Mesothelial cell of epicardium (in vitro differentiated cells): ENCODE measurements at places on chromosomes 2 and 18. TPM values are rescaled to one million over a fixed set of nuclear protein-coding genes. Genes with fewer than 3 reads are reported as not detected.

DNA sequence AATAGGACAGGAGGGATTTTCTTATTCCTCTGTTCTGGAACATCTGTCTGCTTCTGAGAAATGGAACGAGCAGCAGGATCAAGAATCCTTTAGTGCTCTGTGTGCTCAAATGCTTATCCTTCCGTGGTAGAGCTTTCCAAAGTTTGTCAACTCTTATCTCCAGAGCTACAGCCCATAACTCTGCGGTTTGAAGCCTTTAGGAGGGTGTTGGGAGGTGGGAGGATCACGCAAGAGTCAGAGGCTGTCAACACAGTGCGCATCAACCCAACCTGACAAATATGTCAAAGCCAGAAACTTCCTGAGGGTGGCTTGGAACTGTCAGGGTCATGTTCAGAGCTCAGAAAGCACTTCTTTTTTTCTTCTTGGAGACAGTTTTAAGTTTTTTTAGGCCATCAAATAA lies 95.9 kb downstream of the CRIM1 start:
- no peak for DNase-seq

The ESPNL gene
- total RNA-seq: 0.29 to 0.75 TPM (median 0.38 TPM) in 3 replicates

DNA sequence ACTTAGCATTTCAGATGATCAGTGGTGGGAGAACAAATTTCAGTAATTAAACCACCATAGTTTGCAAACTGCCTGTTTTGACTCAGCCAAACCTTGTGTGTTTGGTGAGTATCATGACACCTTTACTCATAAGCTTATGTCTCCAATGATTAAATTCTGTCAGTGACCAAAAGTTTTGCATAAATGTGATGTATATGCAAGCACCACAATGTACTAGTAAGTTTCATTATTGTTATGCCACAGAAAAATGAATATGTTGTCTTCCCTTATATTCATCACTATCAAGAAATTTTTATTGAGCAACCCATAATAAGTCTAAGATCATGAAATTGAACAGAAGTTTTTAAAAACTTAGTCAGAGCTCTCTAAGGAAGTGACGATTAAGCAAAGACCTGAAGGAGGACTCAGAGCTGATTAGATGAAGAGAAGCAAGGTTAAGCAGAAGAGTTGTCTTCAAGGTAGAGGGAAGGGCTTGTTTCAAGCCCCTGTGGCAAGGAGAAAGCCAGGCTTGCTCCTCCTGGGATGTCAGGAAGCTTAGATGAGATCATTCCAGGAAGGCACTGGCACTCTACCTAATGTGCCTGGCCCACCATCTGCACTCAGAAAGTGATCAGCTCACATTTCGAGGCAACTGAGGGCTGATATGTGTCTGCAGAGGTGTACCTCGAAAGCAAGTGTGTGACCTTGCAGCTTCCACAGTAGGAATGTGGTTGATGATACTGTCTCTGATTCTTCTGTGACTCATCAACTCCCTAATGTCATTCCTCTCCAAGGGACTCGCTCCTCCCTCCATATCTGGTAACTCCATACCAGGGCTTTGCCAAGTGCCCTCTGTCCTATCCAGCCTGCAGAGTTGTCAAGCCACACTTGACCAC lies 54.7 kb downstream of the KCTD18 start:
- DNase-seq: no peak

The ANKAR gene
- total RNA-seq: 13.4 to 14.6 TPM (median 13.9 TPM) in 3 replicates

The DCDC2C gene
- not detected in 3 replicates for total RNA-seq

DNA sequence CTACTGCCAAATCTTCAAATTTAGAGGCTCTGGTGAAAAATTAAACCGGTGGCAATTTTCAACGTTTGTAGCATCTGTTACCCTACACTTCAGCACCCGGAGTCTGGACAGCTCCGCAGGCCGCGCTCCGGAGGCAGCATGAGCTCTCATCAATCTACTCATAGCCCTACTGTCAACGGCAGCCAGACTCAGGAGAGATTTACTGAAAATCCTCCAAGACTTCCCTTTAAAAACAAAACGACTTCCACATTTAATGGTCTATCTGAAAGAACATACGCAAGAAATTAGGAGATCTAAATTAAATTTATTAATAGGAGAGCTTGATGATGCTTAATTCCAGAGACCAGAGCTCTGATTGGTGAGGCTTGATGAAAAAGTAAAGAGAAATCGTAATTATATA lies 970 bp upstream of the ADCYAP1 start:
- peak; percentile 84 for DNase-seq

GRCh38 chr18:22172594-22173049 lies 3.2 kb downstream of the GATA6 start:
- no peak for DNase-seq

The SSB gene
- 120 to 124 TPM (median 123 TPM) in 3 replicates for total RNA-seq

DNA sequence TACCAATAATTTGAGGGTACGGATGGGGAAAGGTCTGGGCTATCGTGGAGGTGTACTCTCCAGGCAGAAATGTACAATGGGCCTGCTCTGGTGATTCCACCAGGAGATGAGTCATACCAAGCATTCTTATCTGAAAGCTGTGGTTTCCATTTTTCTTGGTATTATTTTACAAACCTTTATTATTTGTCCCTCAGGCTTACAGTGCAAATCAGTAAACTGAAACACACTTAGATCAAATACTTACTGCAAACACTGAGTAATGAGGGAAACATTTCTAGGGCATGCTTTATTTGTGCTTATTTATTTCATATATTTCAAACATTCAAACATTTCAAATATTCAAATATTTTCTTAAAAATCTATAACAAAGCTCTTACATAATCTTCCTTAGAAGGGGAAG lies 319.8 kb downstream of the RND3 start:
- no peak for DNase-seq

GRCh38 chr2:191638802-191639172 lies 39.1 kb upstream of the NABP1 start:
- DNase-seq: no peak

The MYOM1 gene
- 1.2 to 2.8 TPM (median 2.1 TPM) in 3 replicates for total RNA-seq

DNA sequence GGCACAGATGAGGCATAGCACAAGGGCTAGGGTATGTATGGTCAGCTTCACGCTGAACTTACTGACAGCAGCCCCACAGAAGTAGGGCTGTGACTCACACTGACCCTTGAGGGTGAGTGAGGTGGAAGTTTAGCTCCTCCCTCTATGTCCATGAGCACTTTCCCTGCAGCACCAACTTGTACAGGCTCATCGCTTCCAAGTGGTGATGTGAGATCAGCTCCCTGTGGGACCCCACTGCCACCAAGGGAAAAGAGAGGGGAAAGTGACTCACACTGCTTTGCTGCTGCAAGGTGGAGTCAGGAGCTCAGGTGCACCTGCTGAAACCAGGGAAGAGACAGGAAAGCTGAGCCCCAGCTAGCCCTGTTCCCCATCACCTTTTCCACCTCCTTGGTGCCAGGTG lies 91.5 kb downstream of the TEX51 start:
- DNase-seq: no peak

GRCh38 chr2:219435701-219436100 lies 1.1 kb downstream of the SPEG start:
- DNase-seq: no peak

DNA sequence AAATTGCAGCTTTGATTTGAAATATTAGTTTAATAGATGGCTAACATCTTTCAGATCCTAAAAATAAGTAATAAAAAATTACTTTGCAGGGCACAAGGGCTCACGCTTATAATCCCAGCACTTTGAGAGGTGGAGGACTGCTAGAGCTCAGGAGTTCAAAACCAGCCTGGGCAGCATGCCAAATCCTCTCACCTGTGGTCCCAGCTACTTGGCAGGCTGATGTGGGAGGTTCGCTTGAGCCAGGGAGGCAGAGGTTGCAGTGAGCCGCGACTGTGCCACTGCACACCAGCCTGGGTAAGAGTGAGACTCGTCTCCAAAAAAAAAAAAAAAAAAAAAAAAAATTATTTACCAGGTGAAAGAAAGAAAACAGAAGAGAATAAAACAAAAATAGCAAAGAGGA lies 449.8 kb downstream of the NRXN1 start:
- DNase-seq: no peak

DNA sequence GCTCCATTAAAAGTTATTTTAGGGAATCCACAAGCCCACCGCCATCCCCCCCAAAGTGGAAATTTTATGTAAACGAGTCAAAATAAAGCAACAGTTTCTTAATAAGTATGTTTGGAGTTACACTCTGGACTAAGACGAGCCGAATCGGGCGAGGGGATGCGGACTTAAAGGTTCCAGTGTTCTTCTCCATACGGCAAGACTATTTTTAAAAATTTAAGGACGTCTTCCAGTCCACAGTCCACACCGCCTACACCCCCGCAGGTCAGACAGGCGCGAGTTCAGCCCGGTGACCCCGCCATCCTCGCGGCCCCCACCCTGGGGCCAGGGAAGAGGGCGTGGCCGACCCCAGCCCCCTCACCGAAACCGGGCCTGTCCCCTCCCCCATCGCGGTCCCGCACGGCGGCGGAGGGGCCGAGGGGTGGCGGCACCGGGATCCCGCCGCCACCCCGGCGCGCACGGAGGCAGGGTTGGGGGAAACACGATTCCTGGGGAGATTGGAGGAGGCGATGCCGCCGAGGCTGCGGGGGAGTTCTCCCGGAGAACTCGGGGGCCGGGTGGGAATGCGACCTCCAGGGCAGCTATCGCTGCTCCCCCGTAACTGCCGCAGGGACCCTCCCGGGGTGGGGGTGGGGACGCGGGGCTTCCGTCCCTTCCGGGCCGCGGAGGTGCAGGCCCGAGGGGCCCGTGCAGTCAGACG lies 24.5 kb upstream of the SMAD7 start:
- no peak for DNase-seq

DNA sequence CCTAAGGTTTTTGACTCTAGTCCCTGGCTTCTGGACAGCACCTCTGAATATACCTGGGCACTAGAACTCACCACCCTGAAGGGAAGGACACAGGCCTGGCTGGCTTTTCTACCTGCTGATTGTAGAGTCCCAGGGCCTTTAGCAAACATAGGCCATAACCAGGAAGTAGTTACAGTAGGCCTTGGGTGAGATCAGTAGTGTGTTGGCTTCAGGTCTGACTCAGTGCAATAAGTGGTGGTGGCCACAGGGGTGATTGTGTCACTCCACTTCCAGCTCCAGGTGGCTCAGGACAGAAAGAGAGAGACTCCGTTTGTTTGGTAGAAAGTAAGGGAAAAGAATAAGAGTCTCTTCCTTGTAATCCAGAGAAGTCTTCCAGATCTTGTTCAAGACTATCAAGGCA lies 101.7 kb upstream of the LGALSL start:
- DNase-seq: no peak

The ANKRD53 gene
- 3.6 to 4.9 TPM (median 4.0 TPM) in 3 replicates for total RNA-seq

GRCh38 chr2:127644066-127645025 lies 1.6 kb upstream of the GPR17 start:
- DNase-seq: no peak

GRCh38 chr2:45922577-45922988 lies 271.1 kb downstream of the PRKCE start:
- no peak for DNase-seq

The RGPD3 gene
- 0.09 to 0.18 TPM (median 0.18 TPM) in 3 replicates for total RNA-seq

DNA sequence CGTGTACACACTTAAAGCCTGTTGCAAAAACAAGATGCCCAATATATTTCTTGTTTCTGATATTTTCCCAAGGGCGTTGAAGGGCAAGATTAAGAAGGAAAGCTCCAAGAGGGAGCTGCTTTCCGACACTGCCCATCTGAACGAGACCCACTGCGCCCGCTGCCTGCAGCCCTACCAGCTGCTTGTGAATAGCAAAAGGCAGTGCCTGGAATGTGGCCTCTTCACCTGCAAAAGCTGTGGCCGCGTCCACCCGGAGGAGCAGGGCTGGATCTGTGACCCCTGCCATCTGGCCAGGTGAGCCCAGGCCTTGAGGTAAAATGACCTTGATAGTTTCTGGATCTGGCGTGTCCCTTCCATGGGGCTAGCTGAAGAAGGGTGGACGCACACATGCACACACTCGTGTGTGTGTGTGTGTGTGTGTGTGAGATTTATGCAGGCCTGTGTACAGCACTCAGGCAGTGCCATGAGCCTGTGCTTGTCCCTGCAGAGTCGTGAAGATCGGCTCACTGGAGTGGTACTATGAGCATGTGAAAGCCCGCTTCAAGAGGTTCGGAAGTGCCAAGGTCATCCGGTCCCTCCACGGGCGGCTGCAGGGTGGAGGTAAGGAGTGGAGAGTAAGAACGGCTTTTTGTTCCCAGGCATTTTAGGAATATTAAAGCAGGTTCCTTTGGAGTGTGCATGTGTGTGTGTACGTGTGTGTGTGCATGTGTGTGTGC lies 23.6 kb downstream of the MLPH start:
- no peak for DNase-seq

DNA sequence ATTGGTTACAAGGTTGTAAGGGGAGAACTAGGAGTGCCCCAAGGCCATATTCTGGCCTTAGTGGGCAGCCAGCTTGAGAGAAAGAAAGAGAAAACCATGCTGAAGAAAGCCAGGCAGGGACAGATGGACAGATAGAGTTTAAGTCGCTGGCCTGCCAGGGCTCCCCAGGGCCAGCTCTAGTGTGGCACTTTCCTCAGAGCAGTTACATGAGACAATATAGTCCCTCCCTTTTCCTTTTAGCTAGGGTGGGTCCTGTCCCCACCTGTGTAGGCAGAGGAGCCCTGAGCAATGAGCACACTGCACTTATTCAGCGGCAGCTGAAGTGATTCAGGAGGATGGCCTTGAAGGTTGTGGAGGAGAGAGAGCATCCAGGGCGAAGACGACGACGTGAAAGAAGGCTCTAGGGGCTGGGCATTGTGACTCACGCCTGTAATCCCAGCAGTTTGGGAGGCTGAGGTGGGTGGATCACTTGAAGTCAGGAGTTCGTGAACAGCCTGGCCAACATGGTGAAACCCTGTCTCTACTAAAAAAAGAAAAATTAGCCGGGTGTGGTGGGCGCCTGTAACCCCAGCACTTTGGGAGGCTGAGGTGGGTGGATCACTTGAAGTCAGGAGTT lies 152.0 kb upstream of the SLC1A4 start:
- no peak for DNase-seq

DNA sequence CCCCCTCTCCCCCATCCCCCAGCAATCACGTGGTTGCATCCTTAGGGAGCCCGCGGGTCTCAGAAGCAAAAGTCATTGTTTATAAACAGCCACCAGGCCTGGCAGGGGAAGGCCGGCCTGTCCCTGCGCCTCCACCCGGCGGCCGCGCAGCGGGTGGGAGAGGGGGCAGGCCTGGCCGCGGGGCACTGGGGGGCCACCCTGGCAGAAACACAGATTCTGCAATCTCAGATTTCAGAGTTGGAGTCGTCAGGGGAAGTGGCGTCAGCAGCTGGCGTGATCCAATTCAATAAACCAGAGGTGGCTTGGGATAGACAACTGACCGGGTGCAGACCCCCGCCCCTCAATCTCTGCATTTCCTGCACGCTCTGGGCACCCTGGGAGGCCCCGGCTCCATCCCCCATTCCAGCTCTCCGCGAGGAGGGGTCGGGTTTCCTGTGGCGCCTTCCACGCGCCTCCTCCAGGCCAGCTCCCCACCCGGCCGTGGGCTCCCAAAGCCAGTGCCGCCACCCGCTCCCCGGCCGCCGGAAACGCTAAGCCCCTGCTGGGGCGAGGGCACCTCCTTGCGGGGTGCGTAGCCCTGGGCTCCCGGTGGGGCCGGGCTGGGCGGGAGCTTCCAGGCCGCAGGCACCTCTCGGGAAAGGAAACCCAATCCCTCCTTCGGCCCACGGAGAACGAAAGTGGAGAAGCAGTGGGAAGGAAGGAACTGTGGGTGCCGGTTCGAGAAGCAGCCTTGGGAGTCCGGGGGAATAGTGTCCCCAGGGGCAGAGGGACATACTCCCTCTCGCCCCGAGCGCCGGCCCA lies 1.1 kb downstream of the BIN1 start:
- DNase-seq: peak; percentile 56
